H7 (cell line): ENCODE measurements at places on chromosomes 3 and 15.

DNA sequence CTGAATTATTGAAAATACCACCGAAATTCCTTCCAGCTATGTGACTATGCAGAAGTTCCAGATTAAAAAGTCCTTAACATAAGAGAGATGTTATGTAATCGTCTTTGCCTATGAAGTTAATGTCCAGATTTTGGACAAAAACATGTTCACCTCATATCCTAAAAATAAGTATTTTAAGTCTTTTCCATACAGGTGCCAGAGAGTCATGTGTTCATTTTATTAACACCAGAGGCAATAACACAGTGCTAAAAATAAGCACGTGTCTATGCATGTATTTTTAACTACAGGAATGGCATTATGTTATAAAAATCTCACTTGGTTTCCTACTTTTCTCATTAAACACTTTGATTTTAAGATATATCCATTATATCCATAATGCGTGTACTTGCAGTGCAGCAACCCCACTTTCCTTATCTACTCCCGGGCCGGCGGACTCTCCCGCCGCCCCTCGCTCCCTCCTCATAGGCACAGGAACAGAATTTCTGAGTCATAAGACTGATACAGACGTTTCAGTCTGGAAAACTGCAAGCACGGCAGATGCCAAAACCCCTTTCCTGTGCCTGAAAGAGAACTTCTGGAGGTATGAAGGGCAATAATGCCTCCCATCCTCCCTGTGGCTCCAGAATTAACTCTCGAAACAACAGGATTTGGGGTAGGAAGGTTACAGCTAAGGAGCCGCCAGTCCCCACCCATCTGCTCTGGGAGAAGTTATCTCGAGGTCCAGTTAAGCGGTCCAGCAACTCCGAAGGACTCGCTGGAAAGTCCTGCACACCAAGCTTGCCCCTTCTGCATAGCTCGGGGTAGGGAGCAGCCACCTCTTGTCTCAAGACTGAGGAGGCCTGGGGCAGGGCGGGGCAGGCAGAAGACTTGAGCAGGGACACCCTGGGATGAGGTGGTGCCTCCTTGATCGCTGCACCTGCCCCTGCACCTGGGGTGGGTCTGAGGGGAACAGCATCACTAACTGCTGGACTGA lies 22.3 kb upstream of the PSTPIP1 start:
- no peak for DNase-seq

- DNase-seq = no peak
Observed at GRCh38 chr15:35626571-35627318, 80.8 kb upstream of the DPH6 start.

- DNase-seq = peak; percentile 44
Observed at GRCh38 chr15:38002883-38003477, 68.5 kb downstream of the TMCO5A start.

DNA sequence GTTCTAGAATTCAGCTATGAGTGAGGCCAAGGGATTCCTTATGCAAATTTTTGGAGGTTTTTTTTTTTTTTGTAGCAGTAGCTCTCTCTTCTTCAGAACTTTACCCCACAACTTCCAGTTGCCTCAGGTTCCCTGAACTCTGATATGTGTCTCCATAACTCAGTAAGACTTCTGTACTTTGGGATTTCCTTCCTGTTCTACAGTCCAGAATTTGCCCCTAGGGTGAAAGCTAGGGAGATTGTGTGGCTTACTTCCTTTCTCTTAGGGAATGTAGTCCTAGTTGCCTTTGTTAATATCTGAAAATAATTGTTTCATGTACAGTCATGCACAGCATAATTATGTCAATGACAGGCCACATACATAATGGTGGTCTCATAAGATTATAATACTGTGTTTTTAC lies 30.8 kb downstream of the LRRC28 start:
- DNase-seq = no peak

DNA sequence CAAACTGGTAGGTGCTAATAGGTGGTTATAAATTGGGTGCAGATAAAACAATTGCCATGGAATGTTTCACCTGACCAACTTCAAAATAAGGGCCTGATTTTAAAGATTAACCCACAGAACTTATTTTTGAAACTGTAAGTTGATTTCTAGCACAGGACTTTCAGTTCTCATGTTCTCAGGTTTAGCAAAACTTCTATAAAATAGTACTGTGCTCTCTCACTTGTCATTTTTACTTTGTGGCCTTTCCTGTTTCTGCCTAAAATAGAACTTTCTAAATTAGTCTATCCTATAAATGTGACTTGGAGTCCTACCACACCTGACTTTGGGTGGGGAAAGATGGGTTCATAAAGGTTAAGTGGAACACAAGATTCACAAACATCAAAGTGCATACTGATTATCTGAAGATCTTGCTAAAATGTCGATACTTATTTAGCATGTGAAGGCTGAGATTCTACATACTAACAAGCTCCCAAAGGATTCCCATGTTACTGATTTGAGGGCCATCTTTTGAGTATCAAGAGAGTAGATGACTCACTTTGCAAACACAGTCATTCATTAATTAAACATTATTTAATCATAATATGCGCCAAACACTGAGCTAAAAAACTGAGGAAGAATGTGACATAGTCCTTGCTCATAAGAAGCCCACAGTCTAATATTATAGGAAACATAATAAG lies 38.6 kb downstream of the BTLA start:
- no peak for DNase-seq

DNA sequence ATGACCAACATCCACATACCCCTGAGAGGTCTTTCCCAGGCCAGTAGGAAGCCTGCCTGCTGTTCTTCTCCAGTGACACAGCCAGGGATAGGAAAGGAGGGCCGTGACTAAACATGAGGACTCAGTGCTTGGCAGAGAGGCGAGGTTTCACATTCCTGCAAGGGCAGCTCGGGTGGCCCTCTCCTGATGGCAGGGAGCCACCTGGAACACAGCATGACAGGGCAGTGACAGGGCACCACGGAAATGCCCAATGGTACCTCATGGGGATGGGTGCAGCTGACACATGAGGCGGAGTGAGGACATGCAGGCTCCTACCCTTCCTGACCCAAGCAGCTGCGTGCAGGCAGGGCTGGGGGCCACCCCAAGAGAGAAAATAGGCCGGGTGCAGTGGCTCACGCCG lies 7.4 kb upstream of the TGM5 start:
- no peak for DNase-seq

- no peak for DNase-seq
Observed at GRCh38 chr3:186115239-186115996, 6.5 kb upstream of the ETV5 start.

GRCh38 chr15:57883701-57884100 lies 177.2 kb downstream of the POLR2M start:
- no peak for DNase-seq

GRCh38 chr3:37826502-37826901 lies 35.2 kb upstream of the CTDSPL start:
- DNase-seq = no peak
